ENCODE measurements at places on chromosomes 12 and 14. TPM values are rescaled to one million over a fixed set of nuclear protein-coding genes. Genes with fewer than 3 reads are reported as not detected.
A peak's percentile ranks its signal among the peaks of the same experiment; 100 is the strongest.

Gene TRHDE
- 0.10 TPM for polyA plus RNA-seq

Gene ERG28
- polyA plus RNA-seq = 14.6 TPM

Gene PSME2
- polyA plus RNA-seq = 290 TPM

Gene TMBIM4
- 96.2 TPM for polyA plus RNA-seq

Gene TROAP
- polyA plus RNA-seq = 0.20 TPM

Gene FAM181A
- polyA plus RNA-seq = not detected

Gene LRRC10
- 31.4 TPM for polyA plus RNA-seq

Gene CABP1
- 12.0 TPM for polyA plus RNA-seq

Gene TAS2R9
- not detected for polyA plus RNA-seq

Gene KCNK13
- 0.59 TPM for polyA plus RNA-seq

Gene SPIC
- polyA plus RNA-seq = not detected

Gene TMEM117
- polyA plus RNA-seq = 4.0 TPM

GRCh38 chr12:29346769-29347421, 34.1 kb downstream of the ERGIC2 start:
- no peak for DNase-seq

DNA sequence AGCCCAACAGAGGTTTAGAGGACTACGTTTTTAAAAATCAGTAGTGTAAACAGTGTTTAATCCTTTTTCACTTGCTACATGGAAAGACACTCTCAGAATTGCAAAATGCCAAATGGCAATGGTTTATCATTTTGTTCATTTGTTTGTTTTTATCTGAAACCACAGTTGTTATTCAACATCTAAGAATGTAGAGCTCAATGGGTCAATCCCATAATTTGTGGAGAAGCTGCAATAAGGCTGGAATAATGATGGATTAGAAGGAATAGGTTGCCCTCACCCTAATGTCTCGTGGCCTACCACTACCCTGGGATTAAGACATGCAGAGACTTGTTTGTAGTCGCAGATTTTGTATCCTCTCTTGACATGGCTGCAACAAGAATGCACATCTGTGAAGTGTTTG, 115.7 kb downstream of the LLPH start:
- no peak for DNase-seq

- DNase-seq = no peak
Observed at GRCh38 chr14:39417014-39417413, 15.2 kb downstream of the FBXO33 start.

DNA sequence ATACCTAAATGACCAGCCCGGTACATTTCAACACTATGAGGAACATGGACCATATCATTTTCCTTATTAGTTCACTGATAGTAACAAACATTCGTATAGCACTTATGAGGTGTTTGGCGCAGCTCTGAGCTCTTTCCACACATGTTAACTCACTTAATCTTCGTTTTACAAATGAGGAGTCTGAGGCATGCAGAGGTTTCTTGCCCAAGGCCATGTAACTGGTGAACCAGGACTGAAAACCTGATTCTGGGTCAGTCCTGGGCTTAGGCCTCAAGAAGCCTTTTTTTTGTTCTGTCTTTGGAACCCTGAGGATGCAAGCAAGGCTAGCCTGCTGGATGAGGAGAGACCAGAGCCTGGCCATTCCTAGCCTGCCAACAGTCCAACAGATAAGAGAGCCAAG, 55.0 kb downstream of the C14orf132 start:
- DNase-seq = no peak

- DNase-seq = no peak
Observed at GRCh38 chr14:31122098-31122611, 85.4 kb downstream of the HECTD1 start.

GRCh38 chr12:12553208-12553785, 9.4 kb downstream of the DUSP16 start:
- no peak for DNase-seq

DNA sequence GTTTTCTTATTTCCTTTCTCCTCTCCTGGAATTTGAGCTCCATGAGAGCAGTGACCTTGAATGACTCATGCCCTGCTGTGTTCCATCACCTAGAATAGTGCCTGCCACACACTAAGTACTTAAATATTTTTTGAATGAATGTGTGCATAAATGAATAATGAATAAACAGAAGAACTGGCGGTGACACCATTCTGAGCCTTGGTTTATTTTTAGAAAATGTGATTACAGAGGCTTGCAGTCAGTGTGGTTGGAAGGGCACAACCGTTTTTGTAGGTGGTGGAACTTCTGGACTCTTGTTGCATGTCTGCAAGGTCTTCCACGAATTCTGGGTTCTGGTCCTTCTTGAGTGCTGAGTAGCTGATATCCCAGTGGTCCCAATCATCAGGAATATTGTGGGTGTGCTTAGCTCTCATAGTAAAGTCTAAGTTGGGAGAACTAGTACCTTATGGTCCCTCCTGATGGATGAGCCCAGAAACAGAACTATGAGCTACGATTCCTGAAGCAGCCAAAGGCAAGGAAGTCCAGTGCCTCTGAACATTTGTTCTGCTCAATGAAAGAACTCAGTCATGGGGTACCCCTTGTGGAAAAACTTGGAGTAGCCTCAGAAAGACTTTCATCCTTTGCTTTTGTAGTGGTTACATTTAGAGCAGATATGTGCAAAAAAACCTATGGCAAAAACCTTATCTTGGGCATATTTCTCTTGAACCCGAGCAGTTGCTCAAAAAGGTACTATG, 28.8 kb upstream of the BHLHE41 start:
- DNase-seq = no peak

- no peak for DNase-seq
Observed at GRCh38 chr12:118618695-118619094, 242.3 kb downstream of the SUDS3 start.

- DNase-seq = no peak
Observed at GRCh38 chr12:13425766-13426165, 229.2 kb downstream of the EMP1 start.

DNA sequence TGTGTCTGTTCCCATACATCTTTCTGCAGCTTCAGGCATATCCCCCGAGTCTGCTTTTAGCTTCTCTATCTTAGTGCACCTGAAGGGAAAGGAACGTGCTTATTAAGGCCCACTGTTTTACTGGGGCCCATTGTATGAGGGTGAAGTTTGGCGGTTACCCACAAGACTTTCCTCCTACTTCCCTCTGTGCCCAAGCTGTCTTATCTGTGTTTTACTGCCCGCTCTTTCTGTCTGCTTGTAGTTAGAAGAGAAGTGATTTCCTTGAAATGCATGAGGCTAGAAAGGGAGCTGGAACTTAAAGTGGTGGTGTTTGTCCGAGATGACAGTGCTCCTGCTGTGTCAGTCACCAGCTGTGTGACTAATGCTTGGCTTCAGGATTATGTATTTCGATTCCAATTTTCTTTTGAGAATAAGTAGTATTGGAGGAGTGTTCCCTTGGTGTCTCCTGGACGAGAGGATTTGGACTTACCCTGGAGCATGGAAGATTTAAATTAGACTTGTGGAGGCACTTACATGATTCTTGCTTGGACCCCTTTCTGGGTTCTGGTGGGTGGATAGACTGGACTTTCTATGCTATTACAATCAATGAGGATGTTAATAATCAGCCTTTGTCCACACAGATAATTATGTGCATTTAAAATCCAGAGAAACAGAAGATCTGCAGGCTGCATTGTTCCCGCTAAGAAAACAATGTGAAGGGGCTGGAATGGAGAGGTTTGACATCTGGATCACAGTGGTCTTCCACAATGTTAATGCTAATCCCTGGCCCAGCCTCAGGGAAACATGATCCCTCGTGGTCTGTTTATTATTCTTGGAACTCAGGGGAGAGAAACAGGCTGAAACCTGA, 13.9 kb upstream of the KRT86 start:
- DNase-seq = no peak

DNA sequence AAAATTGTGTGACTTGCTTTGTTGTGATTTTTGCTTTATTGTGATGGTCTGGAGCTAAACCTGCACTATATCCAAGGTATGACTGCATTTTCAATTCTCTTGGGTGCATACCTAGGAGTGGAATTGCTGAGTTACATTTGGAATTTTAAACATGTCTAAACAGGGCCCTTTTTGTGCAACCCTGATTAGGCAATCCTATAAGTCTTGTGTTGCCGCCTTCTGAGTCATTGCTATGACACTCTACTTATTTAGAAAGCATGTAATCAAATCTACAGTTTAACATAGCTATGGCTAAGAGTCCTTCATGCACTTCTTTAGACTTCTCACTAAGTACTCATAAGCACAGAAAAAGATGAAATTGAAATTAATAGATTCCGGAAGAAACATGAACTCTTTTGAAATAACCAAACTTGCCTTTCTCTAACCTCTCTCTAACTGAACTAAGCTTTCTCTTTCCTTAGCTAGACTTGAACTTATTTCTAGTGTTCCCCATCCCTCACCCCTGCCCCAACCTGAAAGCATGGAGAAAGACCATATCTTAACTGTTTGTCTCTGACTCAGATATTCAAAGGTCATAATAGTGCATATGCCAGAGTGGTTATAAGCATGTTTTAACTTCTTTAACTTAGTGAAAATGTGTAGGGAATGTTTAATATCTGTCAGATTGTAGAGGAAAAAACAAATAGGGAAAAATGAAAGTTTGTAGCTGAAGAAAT, 203.0 kb downstream of the SNAPC1 start:
- no peak for DNase-seq

GRCh38 chr12:113194971-113195391, 9.5 kb downstream of the RITA1 start:
- no peak for DNase-seq

DNA sequence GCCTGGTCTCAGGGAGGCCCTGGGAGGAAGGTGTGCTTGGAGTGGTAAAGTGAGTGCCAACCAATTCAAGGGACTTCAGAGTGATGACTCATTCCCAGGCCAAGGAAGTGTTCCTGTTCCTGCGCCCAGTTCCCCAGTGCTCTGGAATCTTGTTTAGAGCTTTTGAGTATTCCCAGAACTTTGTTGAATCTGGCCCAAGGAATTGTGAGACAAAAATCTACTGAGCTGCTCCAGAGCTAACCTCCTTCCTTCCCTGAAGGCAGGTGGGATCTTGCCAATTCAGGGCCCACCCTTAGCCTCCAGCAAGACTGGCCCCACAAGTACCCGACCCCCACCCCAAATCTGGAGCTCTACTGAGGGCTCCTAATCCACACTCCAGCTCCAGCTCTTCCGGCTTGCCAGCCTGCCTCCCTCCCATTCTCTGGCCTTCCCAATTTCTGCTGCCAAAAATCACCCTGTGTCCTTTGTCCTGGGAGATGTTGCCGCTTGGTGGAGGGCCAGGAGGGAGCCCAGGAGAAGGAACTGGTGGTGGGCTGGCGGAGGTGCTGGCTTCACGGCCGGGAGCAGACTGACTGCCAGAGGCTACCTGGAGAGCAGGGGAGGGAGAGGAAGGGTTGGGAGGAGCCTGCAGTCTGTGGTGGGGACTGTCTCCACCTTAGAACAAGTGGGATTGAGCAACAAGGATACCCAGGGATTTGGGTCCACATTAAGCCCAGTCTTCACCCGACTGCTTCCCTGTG, 2.0 kb upstream of the ATN1 start:
- peak; percentile 71 for DNase-seq

GRCh38 chr12:113359133-113359938, 949 bp downstream of the PLBD2 start:
- DNase-seq = peak; percentile 48

GRCh38 chr14:97215263-97215969, 418.2 kb downstream of the VRK1 start:
- no peak for DNase-seq

DNA sequence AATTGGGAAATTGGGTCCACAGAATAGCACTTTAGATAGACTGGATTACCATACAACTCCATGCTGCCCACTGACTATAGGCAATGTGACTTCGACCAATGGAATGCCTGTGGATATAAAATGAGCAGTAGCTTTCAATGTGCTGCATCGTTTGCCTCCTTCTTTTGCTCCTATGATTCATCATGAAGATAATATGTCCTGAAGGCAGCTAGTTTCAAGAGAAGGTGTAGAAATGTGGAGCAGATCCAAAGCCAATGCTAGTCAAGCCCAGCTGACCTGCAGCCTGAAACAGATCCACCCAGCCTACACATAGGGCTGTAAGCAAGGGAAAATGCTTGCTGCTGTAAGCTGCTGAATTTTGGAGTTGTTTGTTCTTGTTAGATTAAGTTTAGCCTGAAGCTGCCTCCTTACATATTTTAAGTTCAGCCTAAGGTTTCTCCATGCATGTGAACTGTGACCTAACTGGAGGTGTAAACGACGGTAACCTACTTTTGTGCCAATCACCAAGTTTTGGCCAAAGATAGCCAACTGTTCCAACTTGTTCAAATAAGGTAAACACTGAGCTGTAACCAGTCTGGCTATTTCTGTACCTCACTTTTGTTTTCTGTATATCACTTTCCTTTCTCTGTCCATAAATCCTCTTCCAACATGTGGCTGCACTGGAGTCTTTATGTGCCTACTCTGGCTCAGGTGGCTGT, 169.1 kb upstream of the AVPR1A start:
- DNase-seq = no peak

GRCh38 chr12:96471368-96472050, 17.9 kb upstream of the CFAP54 start:
- DNase-seq = no peak

DNA sequence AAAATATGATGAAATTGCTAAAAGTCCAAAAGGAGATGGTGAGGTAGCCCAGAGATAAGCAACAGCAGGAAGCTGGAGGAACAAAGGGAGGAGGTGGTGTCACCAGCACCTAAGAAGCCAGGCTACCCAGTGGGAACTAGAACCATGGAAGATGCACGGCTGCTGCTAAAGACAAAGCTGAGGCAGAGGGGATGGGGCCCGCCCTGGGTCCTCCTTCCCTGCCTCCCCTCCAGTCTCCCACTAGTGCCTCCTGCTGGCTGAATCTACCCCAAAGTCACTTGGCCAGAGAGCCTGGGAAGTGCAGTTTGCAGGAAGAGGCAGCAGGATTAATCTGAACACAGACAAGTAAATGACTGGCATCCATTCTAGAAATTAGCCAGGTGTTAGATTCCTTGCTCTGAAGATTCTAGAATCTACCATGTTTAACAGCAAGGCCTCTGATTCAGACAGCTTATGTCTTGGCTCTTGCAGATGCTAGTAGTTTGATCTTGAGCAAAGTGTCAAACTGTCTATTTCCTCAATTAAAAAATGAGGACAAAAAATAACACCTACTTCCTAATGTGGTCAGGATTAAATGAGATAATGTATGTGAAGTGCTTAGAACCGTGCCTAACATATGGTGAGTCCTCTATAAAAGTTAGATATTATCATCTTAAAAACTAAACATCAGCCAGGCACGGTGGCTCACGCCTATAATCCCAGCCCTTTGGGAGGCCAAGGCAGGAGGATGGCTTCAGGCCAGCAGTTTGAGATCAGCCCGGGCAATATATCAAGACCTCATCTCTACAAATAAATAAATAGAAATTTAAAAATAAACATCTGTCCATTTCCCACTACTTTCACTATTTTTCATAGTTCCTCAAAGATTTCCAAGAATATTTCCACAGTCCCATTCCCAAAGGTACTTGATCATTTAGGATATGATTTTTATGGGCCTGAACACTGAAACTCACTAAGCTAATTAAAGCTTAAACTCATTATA, 5.8 kb upstream of the LRP10 start:
- no peak for DNase-seq
